ENCODE measurements at places on chromosomes 1 and 21. TPM values are rescaled to one million over a fixed set of nuclear protein-coding genes. Genes with fewer than 3 reads are reported as not detected.

GRCh38 chr1:23371987-23372880 is 2.6 kb upstream of the ZNF436 start:
- DNase-seq = no peak

GRCh38 chr1:177023726-177024125 is 140.8 kb downstream of the ASTN1 start:
- no peak for DNase-seq

DNA sequence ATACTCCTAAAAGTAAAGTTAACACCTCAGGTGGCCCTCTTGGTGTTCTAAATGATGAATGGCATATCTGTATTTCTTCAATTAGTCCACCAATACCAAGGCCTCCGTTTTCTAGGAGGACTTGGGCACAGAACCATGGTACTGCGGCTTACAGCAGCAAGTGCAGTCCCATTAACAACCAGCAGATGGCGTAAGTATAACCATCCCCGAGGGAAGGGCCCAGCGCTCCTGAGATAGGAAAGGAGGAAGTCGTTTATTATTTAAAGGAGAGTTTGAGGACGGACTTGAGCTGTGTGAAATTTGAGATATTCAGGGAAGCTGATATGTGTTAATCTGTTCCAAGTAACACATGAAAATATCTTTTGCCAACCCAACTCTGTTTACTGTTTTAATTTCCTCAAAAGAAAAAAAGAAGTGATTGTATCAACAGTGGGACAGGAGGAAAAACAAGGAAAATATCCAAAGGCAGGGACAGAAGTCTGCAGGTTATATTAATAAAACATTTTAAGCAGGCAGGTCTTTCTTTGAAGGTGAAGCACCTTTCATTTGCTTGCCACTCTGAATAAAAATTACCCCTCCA is 37.7 kb upstream of the KCNJ15 start:
- DNase-seq = peak; percentile 25

DNA sequence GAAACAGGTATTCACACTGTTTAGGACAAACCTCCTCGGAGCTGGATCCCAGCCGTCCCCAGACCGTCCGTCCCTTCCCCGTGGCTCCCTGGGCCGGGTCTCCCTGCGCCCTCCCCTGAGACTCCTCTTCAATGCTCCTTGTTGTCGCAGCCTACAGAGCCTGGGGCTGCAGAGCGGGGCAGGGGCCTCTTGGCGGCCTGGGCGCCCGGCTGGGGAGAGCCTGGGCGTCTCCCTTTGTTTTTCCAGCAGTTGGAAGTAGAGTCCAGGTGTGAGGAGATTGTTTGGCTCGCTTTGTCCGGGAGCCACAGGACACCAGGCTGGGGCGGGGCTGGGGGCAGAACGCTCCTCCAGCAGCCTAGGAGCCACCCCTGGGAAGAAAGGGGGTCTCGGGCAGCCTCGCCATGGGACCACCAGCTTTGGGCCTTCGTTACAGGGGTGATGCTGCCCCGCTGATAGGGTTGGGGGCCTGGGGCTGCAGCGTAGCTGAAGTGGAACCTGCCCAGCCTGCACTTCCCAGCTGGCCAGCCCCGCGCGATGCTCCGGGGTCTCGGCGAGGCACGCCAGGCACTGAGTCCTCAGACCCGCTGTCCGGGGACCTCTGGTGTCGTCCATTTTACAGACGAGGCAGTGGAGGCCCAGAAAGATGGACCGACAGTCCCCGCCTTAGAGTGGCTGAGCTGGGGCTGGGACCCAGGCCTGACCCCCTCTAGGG is 66.9 kb downstream of the PRDM16 start:
- DNase-seq = no peak

DNA sequence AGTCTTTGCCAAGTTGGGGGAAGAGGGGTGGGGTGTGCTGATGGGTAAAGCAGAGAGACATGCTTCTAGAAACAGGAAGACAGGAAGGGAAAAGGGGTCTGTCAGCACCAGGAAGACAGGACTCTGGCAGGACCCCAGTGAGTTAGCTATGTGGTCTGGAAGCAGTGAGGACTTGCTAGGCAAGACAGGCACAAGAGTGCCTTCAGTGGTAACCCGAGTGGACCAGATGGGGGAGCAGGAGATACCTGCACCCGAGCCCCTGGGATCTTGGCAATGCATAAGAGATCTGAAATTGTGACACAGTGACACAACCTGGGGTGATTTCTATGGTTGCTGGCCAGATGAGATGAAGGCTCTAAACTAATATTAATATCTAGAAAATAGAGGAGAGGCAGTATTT is 7.0 kb downstream of the TLR5 start:
- no peak for DNase-seq

DNA sequence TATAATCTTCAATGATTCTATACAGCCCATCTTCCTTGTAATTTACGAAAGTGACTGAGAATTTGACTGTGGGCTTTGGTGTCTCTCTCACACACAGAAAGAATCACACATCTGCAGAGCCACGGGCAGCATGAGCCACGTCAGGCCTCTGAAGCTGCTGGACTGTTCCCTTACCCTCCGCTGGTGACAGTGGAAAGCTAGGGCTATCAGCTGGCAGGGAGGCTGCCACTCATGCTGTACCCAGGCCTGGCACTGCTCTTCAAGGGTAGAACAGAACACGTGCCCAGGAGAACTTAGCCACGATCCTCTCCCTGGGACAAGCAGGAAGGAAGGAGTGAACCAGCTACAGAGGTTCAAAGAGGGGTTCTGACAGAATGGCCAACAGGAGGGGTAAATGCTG is 90.7 kb downstream of the JAK1 start:
- DNase-seq = no peak

GRCh38 chr1:103514920-103515503 is 10.5 kb upstream of the RNPC3 start:
- no peak for DNase-seq

DNA sequence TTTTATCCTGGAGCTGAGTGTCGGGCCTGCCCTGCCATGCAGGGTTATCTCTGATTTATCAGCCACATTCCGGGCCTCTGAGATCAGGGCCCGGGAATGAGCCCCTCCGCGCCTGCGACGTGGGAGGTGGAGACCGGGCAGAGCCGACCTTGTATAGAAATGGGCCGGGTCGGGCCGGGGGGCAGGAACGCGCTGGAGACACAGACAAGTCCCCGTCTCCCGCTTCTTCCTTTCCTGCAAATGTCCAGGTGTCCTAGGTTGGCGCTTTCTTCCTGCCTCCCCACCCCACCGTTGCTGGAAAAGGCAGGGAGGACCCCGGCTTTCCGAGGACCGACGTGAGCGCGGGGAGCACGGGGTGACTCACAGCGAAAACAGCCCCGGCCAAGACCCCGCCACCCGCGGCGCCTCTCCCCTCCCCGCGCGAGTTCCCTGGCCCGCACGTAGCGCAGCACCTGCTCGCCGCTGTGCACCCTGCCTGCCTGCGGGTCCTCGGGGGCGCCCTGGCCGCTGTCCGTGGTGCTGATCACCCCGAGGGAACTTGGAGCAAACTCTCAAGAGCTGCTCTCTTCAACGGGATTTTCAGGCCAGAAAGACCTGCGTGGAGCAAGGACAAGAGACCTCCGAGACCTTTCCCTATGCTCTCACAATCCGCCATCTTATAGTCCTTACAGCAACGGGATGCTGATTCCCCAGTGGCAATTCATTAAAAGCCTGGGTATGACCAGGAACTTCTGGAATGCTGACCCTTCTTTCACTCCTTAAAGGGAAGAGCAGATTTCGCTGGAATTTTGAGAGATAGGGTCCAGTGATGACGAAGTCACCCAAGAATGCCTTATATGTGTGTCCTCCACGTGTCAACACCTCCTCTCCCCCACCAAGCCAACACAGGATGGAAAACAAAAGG is 475 bp upstream of the NPPB start:
- DNase-seq = peak; percentile 94

DNA sequence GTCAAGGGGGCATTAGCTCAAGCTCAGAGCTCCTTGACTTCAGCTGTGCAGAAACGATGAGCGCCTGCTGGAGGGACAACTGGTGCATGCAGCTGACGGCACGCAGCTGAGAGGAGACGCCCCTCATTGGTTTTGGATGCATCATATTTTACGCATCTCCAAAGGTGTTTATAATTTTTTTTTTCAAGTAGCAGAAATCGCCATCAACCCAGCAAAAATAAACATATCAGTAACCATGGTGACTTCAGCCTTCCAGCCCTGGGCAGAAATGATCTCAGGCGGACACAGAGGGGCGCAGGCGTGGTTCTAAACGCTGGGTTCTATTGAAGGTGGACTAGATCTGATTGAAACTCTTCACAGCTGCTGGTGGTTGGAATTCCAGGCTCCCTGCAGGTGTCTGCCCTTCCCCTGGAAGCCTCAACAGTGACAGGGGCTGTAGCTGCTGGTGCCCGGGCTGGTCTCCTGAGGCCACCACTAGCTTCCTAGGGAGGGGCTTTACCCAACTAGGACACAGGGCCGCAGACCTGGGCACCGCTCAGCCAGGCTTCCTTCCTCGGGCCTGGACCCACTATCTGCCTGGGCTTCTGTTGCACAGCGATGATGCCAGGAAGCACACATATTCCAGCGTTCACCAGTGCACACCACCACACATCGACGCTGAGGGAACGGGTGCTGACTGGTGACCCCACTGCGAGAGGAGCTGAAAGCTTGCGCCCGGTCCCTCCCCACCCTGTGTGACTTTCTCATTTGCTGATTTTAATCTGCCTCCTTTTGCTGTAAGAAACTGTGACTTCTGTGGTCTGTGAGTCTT is 63.7 kb upstream of the ABCG1 start:
- no peak for DNase-seq

GRCh38 chr1:171140956-171141687 is 44.0 kb upstream of the FMO2 start:
- DNase-seq = no peak

DNA sequence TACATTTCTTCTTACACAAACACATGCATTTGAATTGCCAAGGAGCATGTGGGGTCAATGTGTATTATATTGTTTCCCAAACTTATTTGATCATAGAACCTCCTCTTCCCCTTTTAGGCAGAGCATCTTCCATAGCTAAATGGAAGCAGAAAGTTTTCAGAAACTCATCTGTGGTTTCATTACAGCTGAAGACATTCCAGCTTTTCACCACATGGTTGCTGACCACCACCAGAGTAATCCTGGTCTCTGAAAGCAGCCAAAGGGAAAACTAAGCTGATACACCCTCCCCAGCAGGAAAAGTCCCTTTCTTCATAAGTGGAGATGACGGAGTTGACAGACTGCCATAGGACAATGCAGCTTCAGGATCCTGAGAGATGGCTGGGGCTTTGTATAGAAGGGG is 30.2 kb upstream of the OTUD3 start:
- DNase-seq = no peak

- DNase-seq = no peak
Observed at GRCh38 chr21:35204125-35204524, 155.0 kb upstream of the RUNX1 start.

DNA sequence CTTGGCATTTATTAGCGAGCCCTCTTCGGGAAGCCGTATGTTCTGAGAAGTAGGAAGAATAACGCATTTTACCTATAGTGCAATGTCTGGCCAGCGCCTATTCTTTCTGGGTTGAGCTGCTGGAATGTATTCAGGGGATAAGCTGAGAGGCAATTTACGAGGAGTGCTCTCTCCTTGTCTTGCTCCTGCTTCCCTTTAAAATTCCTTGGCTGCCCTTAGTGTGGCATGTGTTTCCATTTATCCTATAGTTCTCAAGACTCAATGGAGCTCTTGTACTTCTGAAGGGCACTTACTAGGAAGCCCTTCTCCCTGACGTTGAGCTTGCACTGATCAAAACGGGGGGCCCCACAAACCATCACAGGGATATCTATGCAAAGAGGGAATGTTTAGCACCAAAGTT is 364.6 kb downstream of the DISC1 start:
- no peak for DNase-seq

GRCh38 chr21:35390013-35390776 is 341.1 kb upstream of the RUNX1 start:
- no peak for DNase-seq

DNA sequence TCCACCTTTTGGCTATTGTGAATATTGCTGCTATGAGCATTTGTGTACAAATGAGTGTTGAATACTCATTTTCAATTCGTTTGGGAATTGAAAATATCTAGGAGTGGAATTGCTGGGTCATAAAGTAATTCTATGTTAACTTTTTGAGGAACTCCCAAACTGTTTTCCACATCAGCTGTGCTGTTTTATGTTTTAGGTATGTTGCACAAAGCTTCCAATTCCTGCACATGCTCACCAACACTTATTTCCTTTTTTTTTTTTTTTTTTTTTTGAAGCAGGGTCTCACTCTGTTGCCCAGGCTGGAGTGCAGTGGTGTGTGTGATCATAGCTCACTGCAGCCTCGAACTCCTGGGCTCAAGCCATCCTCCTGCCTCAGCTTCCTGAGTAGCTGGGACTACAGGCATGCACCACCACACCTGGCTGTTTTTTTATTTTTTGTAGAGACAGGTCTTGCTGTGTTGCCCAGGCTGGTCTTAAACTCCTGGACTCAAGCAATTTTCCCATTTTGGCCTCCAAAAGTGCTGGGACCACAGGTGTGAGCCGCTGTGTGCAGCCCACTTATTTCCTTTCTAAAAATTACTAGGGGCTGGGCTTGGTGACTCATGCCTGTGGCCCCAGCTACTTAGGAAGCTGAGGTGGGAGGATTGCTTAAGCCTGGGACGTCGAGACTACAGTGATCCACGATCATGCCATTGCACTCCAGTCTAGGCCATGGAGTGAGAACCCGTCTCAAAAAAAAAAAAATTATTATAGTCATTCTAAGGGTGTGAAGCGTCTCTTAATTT is 33.4 kb downstream of the TMCC2 start:
- DNase-seq = no peak

DNA sequence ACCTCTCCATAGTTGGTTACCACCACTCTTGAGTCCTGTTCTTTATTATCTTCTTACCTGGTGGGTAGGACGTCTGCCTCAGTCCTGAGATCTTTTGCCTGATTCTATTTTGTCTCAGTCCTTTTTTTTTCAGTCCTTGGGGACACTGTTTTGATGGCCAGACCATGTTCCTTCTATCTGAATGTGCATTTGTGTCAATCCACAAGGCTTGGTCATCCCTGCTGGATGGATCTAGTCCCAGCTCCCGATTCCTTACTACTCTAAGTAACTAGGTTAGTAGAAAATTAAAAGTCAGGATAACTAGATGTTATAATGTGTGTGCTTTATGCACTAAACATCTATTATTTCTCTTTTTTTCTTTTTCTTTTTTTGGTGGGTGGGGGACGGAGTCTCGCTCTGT is 28.1 kb upstream of the AK4 start:
- DNase-seq = no peak

- DNase-seq = no peak
Observed at GRCh38 chr1:96465441-96465840, 256.1 kb upstream of the PTBP2 start.

GRCh38 chr1:94002046-94002787 is 93.0 kb upstream of the GCLM start:
- DNase-seq = no peak

- peak; percentile 63 for DNase-seq
Observed at GRCh38 chr1:108828074-108828961, 28.6 kb downstream of the AKNAD1 start.

Gene CELA3B
- total RNA-seq = not detected

Gene MPL
- not detected for total RNA-seq

Gene TNFRSF18
- total RNA-seq = not detected

Gene DFFA
- total RNA-seq = 54.4 TPM

Data from progenitor cell of endocrine pancreas (in vitro differentiated cells).